ENCODE measurements at places on chromosomes 7 and 10.

GRCh38 chr10:83605783-83606630 lies 533.3 kb upstream of the GHITM start:
- no peak for DNase-seq

- no peak for DNase-seq
Measured at GRCh38 chr10:79269969-79270368, 77.3 kb upstream of the PPIF start.

- DNase-seq = no peak
Measured at GRCh38 chr7:122689346-122690109, 9.4 kb downstream of the RNF133 start.

DNA sequence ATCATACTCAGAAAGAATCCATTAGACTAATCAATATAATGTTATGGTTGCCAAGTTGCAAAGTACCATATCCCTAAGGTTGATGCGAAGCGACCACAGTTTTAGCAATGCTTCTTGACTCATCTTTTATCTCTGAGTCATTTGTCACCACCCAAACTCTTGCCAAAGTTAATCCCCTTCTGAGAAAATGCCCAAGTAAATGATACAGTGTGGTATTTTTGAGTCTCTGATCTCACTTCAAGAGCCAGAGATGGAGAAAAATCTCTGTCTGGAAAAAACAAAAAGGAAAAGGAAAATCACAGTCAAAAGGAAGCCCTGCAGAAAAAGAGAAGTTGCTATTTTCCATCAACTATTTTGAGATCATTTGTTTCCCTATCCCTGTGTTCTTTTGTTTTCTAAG lies 26.7 kb upstream of the OTUD1 start:
- no peak for DNase-seq

DNA sequence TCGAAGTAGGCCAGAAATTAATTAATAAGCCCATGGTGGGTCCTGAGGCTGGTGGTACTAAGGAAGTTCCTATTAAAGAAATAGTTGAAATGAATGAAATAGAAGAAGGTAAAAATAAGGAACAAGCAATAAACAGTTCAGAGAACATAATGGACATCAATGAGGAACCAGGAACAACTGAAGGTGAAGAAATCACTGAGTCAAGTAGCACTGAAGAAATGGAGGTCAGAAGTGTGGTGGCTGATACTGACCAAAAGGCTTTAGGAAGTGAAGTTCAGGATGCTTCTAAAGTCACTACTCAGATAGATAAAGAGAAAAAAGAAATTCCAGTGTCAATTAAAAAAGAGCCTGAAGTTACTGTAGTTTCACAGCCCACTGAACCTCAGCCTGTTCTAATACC lies 36.0 kb downstream of the SLK start:
- DNase-seq = no peak

DNA sequence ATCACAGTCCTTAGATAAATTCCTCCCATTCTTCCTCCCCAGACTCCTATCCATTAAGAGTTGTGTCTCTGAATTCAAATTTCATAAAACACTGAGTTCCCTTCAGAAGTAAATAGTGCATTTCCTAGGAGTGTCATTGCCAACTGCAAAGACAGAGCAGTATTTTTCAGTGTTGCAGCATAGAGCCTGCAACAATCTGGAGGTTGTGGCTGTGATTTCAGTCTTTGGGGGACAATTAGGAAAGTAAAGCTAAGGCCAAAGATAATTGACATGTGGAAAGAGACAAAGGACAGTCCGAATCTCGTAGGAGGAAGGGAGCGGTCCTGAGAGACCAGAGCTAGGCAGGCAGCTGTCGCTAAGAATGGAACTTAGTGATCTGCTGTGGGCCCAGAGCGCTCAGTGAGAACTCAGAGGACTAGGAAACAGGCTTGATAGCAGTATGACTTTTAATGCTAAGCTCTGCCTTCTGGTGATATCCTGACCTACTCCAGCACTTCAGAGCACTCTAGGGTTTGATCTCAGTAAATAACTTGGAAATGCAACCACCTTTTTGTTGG lies 46.2 kb downstream of the PRPF18 start:
- DNase-seq = no peak

DNA sequence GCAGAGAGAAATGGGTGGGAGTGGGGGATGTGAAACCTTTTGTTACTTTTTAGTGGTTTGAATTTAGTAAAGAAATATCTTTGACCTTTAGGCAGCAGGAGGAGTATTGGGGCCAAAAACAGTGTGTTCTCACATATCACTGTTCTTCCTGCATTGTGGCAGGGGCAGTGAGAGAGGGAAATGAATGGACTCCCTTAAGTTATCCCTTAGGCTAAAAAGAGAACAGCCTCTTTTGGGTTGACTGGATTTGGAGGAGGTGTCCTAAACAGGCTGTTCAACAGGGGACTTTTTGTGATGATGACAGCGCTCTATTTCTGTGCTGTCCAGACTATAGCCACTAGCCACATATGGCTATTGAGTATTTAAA lies 22.3 kb downstream of the ZNF775 start:
- no peak for DNase-seq
